ENCODE measurements at places on chromosomes 5 and 9.

- DNase-seq, result no peak
Measured at GRCh38 chr5:73061593-73061992, 58.8 kb upstream of the TMEM171 start.

DNA sequence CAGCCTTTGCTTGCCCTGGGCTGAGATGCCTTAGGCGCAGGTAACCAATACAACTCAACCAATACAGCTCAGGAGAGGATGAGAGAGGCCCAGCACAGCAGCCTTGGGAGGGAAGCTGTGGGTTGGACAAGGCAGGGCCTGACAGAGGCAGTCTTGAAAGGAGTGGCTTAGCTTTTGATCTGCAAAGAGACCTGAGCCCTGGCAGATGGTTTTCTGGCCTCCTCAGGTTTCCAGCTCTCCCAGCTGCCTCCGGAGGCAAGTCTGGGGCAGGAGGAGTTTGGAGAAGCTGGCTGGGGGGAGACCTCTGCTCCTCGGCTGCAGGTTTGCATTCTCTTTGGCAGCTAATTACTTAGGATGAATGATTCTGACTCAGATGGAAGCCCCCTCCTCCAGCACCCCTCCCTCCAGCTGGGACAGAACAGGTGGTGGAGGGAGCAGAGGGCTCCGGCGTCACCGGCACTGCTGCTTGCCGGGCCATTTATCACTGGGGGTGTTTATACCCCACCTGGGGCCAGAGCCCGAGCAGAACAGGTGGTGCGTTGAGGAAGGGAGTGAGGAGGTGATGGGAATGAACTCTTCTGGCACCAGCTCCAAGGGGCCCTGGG lies 50.8 kb downstream of the TSPAN17 start:
- DNase-seq, result no peak

- DNase-seq, result no peak
Measured at GRCh38 chr5:45454114-45454513, 242.1 kb downstream of the HCN1 start.

DNA sequence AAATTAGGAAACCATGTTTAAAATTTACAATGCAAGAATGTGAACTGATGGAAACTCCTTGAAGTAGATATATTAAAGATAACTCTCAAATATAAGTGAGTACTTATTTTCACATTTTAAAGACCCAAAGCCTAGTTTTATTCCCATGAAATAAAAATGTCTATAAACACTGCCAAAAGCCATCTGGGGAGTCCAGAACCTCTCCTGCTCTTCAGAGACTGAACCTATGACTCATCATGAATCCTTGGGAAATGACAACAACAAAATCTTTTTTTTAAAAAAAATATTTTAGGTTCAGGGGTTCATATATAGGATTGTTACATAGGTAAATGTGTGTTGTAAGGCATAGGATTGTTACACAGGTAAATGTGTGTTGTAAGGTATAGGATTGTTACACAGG lies 33.8 kb upstream of the FYB1 start:
- DNase-seq, result no peak

Data from B cell (primary cell).